ENCODE measurements at places on chromosomes 11 and 22.

DNA sequence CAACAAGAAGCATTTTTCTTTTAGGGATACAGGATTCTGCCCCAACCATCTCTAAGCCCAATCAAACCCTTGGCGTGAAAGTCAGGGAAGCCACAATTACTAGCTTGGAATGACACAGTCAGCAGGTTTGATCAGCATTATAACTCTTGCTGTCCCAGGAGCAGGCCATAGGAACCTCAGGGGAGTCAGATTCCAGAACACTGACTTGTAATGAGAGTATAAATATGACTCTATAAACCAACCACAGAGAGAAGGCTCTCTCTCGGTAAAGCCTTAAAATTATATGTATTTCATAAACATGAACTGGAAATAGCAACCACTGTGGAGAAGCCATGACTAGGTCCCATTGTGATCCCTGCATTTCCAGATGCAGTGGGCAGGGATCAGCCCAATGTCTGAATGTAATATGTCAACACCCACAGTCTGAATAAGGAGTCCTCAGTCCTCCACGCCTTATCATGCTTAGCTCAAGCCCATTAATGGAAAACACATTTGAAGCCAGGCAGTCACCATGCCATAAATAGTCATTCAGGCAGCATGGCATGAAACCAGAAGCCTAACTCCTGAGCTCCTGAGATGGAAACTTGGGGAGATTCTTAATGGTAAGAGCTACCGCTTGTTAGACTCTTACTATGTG is 99.1 kb upstream of the MTNR1B start:
- no peak for DNase-seq

GRCh38 chr22:46029574-46030200 is 52.7 kb upstream of the WNT7B start:
- DNase-seq: no peak

- DNase-seq: no peak
Observed at GRCh38 chr22:25419247-25420113, 145.0 kb upstream of the GRK3 start.

DNA sequence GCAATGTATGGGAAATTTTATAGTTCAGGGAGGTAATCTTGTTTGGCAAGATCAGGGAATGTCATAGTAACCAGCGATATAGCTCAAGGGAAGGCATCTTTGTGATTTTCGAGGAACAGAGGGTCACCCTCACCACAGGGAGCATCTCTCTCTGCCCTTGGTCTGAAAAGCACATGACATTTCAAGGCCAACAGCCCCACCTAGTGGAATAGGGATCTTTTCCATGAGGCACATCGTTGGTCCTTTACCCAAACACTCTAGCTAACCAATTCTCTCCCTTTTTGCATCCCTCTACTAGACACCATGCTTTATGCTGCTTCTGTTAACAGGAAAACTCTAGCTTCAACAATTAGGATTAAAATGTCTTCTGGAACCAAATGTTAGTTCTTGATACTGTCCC is 179.0 kb downstream of the GRM5 start:
- DNase-seq: peak; percentile 5

- peak; percentile 11 for DNase-seq
Observed at GRCh38 chr11:58739725-58740430, 8.1 kb upstream of the GLYAT start.

DNA sequence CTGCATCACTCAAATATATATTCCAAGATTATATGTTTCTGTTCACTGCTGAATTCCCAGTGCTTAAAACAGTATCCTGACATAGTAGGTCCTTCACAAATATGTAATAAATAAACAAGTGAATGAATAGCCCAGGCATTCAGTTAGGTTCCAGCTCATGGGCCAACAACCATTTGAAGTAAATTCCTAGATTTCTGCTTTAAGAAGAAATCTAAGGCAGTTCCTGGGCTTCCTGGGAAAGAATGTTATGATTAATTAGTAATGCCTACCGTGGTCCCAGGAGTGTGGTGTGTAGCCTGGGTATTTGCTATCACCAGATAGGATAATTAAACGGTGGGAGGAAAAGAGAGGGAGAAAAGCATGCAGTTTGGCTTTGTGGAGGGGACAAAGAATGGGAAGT is 576.8 kb downstream of the SOX6 start:
- no peak for DNase-seq

DNA sequence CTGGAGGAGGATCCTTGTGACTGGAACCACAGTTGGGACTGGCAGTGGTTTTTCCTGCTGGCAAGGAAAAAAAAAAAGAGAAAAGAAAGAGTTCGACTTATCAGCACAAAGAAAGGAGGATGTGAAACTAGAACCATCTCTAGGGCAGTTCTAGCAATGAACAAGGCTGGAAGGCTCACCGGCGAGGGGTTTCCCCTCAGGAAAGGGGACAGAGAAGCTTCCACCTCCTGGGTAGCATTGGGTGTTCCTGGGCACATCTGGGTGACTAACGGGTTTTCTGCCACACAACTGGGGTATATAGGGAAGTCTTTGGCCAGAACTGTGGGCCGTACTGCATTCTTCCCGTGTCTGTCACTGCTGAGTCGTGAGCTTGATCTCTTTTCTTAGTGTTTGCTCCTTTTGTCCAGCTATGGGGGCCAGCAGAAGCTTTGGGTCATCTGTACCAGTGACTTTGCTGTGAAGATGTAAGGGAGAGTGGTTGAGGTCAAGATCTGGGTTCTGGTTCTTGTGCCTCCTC is 109.4 kb upstream of the OR4B1 start:
- DNase-seq: peak; percentile 67

GRCh38 chr11:134330611-134331353 is 1.0 kb upstream of the GLB1L2 start:
- no peak for DNase-seq

DNA sequence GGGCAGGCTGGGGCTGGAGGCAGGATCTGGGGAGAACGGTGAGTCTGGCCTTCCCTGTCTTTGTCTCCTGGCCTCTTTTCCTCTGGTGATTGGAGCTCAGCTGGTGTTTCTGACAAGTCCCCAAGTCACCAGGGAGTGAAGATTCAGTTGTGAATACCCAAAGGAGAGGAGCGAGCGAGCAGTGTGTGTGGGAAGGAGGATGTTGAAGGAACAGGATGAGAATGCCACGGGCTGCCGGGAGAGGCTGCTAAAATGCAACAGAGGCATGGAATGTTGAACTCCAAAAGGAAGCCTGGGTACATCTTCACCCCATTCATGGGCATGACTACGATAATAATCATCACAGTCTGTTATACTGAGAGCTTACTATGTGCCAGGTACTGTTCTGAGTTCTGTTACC is 163.3 kb downstream of the CEP164 start:
- no peak for DNase-seq

GRCh38 chr11:40027720-40028119 is 1431.7 kb downstream of the LRRC4C start:
- DNase-seq: no peak

DNA sequence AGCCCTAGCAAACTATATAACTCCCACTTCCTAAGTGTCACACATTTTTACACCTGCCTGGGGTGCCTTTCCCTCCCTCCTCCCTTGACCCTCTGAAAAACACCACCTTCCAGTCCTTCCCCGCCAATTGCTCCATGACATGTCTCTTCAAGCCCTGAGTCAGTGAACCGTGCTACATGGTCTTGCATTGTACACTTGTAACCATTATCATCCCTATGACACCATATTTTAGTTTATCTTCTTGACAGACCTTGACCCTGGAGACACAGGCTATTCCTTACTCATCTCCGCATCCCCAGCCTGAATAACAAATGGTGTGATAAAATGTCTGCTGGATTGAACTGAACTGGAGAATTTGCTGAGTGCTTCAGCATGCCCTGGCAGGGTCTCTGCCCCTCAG is 36.9 kb downstream of the TNKS1BP1 start:
- DNase-seq: no peak

- no peak for DNase-seq
Observed at GRCh38 chr11:69969890-69970784, 108.0 kb upstream of the ANO1 start.

- no peak for DNase-seq
Observed at GRCh38 chr11:39725081-39725480, 1734.4 kb downstream of the LRRC4C start.

GRCh38 chr11:13929395-13929891 is 33.1 kb upstream of the SPON1 start:
- no peak for DNase-seq

DNA sequence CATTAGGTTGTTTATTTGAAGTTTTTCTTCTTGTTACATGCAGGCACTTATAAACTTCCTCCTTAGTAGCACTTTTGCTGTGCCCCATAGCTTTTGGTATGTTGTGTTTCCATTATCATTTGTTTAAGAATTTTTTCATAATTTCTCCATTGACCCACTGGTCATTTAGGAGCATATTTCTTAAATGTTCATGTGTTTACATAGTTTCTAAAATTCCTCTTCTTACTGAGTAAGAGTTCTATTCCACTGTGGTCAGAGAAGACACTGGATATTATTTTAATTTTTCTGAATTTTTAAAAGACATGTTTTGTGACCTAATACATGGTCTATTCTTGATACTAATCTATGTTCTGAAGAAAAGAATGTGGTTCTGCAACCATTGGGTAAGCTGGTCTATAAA is 333.0 kb downstream of the DDX10 start:
- DNase-seq: no peak

DNA sequence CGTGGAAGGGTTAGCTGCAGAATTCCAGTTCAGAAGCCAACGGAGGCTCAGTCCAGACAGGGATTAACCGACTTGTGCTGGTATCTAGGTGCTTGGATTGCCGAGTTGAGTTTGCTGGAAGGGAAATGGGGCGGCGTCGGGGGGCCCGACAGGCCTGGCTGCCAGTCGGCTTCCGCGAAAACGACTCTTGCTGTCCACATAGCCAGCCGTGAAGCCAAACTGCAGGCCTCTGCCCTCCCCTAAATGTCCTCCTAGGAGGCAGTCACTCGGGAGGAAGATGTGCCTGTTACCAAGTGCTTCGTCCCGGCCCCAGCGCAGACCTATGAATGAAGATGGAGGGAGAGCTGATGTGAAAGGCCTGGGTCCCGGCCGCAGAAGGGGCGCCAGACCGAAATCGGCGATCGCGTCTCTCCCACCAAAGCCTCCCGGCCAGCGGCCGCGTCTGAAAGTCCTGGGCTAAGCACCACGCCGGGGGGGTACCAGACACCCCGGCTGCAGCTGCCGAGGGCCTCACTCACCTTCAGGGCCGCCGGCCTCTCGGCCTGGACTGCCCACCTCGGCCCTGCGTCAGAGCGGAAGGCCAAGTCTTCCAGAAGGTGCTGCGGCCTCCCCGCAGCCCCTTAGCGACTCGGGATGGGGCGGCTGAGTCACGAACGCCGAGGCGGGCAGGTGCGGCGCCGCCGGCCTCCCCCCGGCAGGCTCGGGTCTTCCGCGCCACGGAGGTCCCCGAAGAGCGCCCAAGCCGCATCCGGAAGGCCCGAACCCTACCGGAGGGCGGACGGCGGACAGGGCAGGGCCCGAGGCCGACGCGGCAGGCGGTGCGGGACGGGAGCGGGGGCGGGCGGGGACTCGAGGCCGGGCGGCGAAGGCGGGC is 7.5 kb downstream of the DPAGT1 start:
- DNase-seq: peak; percentile 12

DNA sequence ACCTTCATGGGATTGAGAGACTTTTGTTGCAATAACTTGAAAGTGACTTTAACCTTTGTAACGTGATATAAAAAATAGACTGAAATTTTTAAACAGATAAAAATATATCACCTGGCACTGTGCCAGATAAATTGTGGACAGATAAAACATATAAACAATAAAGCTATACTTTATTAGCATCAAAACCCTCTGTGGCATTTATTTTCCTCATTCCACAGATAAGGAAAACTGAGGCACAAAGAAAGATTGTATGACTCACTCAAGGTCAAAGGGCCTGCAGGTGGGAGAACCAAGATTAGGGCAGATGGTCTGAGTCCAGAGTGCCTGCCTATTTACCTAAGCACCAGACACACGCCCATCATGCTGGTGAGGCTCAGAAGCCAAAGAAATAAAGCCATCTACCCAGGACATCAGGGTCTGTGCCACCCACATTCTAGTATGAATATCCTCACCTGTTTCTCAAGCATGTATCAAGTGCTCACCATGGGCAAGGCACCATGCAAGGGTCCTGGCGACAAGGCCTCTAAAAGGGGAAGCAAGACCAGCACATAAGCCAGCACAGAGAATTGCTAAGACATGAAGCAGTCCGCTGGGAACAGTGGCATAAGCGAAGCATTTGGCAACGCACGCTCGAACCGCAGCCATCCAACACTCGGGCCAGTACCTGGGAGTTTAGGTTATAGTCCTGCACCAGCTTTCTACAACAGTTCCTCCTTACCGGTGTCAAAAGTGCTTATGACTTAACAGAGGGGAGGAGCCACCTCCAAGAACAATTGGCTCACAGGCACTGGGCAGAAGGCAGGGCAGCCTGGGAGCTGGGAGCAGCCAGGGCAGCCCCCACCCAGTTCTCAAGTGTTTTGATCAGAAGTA is 17.6 kb downstream of the MYH9 start:
- no peak for DNase-seq

DNA sequence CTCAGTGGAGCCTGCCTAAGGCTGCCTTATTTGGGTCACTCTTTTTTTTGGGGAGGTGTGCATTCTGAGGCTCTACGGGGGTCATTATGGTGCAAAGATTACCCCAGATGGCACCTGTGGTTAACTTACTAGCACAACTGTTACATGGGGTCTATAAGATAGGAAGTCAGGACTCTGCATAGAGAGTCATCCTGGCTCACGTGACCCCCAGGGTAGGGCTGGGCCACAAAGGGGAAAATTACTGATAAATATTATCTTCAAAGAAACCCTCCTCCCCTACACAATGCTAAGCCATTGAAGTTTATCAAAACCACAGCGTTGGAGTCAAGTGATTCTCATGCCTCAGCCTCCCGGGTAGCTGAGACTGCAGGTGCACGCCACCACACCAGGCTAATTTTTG is 397.1 kb downstream of the MN1 start:
- DNase-seq: no peak

GRCh38 chr11:101369835-101370234 is 214.0 kb downstream of the TRPC6 start:
- DNase-seq: no peak

GRCh38 chr11:121483805-121484480 is 31.2 kb upstream of the SORL1-AS1 start:
- no peak for DNase-seq

GRCh38 chr11:66325263-66325671 is 8.4 kb upstream of the CD248 start:
- DNase-seq: no peak

DNA sequence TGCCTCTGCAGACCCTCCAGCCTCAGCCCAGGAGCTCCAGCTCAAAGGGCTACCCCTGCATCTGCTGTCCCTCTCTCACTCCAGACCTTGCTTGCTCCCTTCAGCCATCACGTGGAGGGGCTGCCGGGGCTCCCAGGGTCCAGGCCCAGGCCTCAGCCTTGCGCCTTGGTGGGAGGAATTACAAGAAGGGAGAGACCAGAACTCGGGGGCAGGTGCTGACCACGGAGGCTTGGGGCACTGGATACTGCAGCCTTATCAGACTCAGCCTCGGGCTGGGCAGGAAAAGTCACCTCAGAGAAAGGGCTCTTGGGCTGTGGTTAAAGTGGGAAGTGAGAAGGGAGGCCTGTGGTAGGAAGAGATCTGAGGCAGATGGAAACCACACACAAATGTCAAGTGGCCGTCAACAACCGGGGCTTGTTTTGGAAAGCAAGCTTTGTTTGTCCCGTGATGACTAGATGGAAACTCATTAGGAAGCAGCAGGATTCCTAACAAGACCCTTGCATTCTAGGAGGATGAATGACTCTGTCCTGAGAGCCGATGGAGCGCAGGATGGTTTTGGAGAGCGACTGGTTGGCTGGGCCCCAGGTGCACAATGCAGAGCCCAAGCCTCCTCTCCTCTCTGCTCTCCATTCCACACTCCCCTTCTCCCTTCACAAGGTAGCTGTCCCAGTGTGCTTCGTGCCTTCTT is 1321.7 kb downstream of the TBC1D22A start:
- DNase-seq: no peak
